HFFc6 (cell line): ENCODE measurements at places on chromosomes 4 and X. TPM values are rescaled to one million over a fixed set of nuclear protein-coding genes. Genes with fewer than 3 reads are reported as not detected.

Gene CSTF2
- total RNA-seq = 19.0 and 24.6 TPM in 2 replicates

Gene GSX2
- not detected in 3 replicates for total RNA-seq

Gene DRD5
- not detected in 3 replicates for total RNA-seq

Gene DDIT4L
- 0.50 to 3.5 TPM (median 1.9 TPM) in 3 replicates for total RNA-seq

Gene MECP2
- 30.4 to 36.7 TPM (median 31.5 TPM) in 3 replicates for total RNA-seq

Gene ARHGAP6
- 0.37 to 0.87 TPM (median 0.64 TPM) in 3 replicates for total RNA-seq

Gene NXF2
- total RNA-seq = not detected in 3 replicates

Gene RBMXL3
- not detected in 3 replicates for total RNA-seq

Gene ADH6
- total RNA-seq = not detected in 3 replicates

Gene SAGE1
- total RNA-seq = not detected in 3 replicates

Gene JCHAIN
- 0.18 to 0.90 TPM (median 0.50 TPM) in 3 replicates for total RNA-seq

GRCh38 chrX:38211891-38212635, 8.6 kb downstream of the SRPX start:
- no peak for DNase-seq

DNA sequence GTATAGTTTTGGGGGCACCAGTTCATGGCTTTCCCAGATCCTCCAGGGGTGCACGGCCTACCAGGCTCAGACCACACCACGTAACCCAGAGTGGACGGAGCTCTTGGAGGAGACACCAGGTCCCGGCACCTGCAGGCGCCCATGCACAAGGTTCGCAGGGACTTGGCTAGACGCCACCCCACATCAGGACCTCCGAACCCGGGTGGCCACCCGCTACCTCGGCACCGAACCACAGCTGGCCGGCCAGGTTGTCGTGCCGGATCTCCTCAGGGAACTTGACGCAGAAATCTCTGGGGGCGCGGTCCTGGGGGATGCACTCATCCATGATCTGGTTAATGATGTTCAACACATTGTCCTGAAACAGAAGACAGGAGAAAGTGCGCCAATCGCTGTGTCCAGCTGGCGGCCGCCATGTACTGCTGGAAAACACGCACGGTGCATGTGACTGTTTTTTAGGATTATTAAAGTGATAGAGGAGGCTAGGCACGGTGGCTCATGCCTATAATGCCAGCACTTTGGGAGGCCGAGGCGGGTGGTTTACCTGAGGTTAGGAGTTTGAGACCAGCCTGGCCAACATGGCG, 77.1 kb downstream of the ZFYVE28 start:
- no peak for DNase-seq

- no peak for DNase-seq
Measured at GRCh38 chr4:126708716-126709115, 924.0 kb upstream of the INTU start.

GRCh38 chr4:107935246-107935645, 3.9 kb downstream of the CYP2U1 start:
- DNase-seq = no peak

DNA sequence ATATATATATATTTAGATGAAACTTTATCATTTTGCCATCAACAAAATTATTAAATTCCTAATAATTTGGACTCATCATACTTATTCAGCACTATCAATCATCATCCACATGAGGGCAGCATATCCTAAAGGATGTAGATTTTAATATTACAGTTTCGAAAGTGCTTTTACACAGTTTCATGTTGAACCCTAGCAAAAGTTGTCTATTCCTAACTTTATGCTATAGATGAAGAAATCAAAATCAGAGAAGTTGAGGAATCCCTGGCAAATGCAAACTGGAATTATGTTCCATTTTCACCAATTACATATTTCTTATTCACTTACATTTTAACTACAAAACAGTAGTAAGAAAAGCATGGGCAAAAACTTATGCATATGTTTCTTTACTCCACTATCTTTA, 36.6 kb upstream of the UGT2A1 start:
- peak; percentile 21 for DNase-seq

DNA sequence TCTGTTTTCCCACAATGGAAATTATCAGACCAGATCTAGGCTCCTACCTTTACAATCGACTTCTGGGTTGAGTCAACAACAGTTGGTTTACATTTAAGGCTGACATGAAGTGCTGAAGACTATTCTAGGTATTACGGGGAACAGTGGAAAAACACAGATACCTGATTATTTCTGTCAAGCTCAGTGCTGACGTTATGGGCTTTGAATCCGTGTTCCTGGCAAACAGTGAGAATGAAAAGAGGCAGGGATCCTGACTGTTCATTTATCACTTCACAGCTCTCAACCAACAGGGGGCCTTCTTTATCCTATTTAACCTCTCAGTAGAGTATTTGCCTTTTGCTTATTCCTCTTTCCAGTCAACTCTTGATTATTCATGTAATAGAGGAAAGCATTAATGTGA, 43.1 kb downstream of the TMEM164 start:
- DNase-seq = no peak

DNA sequence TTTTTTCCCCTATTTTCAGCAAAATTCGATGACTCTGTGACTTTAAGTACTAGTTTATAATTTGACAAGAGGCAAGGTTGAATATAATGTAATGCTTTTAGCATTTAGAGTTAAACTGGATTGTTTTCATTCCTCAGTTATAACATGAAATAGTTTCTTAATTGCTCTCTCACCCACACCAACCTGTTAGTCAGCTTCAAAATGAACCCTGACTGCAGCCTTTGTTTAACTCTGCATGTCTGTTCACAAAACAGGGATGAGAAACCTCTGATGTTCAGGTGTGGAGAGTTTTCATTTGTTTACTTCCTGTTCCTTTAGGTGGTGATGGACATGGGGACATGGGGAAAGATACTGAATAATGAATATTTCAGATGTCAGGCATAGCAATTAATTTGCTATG, 49.9 kb upstream of the MND1 start:
- DNase-seq = no peak

DNA sequence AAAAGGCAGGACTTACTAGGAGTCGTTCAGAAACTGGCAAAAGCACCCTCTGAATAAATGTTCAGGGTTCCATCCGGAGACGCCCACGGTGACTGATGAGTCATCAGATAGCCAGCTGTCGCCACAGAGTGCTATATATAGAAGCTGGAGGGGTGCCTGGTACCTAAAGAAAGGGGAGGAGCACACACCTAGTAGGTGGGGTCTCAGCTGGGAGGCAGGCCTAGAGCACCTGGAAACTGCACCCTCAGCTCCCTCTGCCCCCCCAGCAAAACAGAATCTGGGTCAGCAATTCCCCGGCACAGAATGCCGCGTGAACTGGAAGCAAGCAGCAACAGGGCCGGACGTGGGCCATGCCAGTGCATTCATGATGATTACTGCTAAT, 242.0 kb downstream of the BCOR start:
- DNase-seq = no peak

- DNase-seq = no peak
Measured at GRCh38 chrX:149825424-149825823, 43.7 kb downstream of the MAGEA9 start.

- no peak for DNase-seq
Measured at GRCh38 chrX:131725001-131725654, 181.3 kb downstream of the OR13H1 start.

DNA sequence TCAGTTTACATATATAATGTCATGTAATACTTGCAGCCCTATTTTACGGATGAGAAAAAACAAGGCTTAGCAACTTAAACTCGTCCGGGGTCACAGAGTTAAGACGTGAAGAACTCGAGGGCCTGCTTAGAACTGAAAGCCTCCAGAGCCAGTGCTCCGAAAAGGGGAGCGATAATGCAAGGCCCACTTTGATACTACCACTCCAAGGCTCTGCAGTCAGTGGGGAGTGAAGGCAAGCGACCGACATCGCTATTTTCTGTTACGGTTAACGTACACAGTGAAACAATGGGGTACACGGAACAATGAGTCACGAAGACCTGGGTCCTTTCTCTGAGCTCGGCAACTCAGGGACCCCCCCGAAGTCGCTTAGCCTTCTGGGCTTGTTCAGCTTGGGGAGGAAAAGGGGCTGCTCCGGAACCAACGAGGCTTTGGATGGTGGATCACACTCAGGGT, 965 bp downstream of the PPA2 start:
- DNase-seq = no peak

DNA sequence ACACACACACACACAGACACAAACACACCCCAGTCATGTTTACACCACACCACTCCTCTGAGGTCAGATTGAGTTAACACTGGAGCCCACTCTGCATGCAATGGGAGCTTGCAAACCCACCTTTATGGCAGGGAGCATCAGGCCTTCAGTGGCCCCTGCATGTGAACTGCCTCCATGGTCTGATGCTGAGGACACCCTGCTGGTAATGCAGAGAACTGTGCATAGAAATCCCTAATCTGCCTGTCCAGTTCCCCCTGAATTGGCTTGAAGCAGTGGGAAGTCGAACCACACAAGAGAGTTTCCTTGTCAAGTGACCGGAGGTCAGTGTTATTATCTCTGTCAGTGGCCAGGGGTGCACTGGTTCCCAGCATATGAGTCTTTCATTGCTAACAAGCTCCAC, 59.8 kb downstream of the ANOS1 start:
- no peak for DNase-seq

GRCh38 chrX:153625271-153626024, 21.6 kb upstream of the DUSP9 start:
- no peak for DNase-seq

DNA sequence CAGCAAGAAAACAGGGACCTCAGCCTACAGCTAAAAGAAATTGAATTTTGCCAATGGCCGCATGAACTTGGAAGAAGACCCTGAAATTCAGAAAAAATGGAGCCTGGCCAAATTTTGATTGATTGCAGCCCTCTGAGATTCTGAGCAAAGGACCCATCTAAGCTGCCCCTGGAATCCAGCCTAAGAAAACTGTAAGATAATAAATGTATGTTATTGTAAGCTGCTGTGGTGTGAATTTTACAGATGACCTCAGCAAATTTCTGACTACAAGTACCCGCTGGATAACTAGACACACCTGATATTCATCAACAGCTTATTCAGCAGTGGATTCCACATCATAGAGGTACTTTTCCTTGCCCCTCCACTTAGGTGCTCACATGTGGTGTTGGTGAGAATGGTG, 119.5 kb upstream of the EPHA5 start:
- no peak for DNase-seq

- DNase-seq = no peak
Measured at GRCh38 chrX:53013291-53013690, 35.3 kb upstream of the GPR173 start.

- DNase-seq = no peak
Measured at GRCh38 chrX:120499301-120500072, 30.4 kb upstream of the LAMP2 start.

- no peak for DNase-seq
Measured at GRCh38 chr4:3823496-3824341, 57.5 kb downstream of the ADRA2C start.

GRCh38 chrX:124407226-124407625, 60.9 kb downstream of the SH2D1A start:
- no peak for DNase-seq

DNA sequence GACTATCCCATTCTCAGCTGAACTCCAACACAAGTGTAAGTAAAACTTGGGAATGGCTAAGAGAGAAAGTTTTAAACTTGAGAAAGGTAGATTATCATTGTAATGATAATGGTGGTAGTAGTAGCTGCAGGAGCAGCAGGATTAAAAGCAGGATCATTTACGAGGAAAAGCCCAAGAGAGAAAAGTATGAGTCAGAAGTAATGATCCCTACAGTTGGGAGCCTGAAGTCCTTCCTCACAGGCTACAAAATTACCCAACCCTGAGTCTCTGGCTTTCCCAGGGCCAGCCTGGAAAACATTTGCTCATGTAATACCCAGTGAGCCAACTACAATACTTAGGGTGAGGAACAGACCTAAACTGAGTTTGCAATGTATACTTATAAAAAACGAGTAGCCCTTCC, 4.4 kb upstream of the PRDM8 start:
- DNase-seq = peak; percentile 85

DNA sequence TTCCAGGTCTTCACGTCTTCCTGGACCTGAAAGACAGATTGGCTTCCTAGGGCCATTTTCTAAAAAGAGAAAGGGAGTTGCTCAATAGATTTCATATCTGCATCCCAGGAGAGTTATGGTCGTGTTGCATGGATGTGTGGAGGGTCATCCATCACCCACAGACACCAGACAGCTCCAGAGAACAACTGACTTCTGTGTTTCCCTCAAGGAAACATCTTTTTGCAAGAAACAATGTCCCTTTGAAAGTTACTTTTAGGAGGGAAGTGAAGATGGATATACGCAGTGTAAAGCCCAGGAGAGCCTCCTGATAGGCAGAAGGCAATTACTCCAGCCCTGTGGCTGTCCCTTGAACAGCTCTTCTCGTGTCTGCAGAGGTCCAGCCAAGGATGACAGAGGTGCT, 108.3 kb downstream of the CLNK start:
- DNase-seq = no peak

- no peak for DNase-seq
Measured at GRCh38 chr4:95362906-95363558, 185.7 kb downstream of the UNC5C start.

DNA sequence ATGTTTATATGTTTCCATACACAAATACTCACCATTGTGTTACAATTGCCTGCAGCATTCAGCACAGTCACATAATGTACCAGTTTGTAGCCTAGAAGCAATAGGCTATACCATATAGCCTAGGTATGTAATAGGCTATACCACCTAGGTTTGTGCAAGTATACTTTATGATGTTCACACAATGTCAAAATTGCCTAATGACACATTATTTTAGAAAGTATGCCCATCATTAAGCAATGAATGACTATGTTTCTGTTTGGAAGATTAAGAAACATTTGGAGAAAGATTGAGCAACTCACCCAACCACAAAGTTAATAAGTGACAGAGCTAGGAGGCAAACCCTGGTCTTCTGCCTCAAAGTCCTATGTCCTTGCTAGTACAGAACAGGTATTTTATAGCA, 96.8 kb upstream of the GRIA3 start:
- DNase-seq = peak; percentile 26

DNA sequence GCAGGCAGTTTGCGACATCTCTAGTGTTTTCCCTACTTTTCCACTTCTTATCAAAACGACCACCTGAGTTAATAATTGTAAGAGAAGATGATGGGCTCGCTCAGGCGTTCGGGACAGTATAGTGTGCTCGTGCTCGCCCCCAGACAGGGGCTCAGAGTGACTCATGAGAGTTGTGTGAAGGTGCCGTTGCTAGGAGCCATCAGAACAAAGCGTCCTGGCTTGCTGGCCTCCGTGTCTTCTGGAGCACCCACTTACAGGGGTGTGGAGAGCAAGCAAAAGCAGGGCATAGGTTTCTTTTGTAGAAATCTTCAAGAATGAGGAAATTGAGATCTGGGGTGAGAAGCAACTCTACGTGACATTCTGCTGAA, 73.0 kb upstream of the ADGRG2 start:
- no peak for DNase-seq

DNA sequence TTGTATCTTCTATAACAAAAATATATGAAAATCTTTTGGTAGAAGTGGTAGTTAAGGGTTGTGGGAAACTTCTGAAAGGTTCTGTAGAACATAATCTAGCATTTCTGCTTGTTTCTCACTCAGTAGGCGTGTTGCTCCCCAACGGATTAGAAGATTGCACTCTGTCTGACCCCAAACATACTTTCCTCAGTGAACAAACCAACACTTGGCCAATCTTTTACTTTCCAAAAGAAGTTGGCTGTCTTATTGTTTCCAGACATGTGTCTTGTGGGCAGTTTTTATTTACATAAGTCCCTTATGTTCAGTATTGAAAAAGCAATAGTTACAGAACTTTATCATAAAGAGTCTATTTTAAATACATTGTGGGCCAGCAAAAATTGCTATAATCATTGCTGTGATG, 312.8 kb upstream of the EPHA5 start:
- no peak for DNase-seq
